ENCODE measurements at places on chromosomes 6 and 20.

DNA sequence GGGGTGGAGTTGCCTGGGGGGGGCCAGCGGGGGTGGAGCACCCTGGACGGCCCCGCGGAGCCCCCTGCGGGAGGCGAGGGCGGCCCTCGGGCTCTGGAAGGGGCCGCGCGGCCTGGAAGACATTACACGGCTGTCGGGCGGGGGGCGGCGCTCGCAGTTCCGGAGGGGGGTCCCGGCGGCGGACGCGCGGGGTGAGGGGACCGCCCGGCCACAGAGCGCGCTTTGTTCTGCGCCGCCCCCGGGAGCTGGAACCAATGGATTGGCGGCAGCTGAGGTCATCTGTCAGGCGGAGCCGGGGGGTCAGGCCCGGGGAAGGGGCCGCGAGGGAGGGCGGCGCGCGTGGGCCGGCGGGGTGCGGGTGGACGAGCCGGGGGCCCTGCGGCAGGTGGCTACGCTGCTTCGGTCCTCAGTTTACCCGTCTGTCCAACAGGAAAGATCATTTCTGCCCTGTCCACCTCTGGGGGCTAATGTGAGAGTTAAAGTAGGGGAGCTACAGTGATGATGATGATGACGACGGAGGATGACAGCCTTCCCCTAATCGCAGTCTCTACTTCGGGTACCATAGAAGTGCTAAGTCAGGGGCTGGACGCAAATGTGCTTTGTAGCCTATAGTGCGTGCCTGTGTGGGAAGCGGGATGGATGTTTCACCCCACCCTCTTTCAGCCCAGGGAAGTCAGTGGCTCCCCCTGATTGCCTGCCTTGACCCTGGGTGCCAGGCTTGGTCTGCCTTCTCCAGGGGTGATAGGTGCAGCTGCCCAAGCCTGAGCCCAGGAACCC lies 10.4 kb downstream of the SRXN1 start:
- no peak for DNase-seq

- DNase-seq = no peak
Measured at GRCh38 chr6:150767571-150768018, 97.9 kb upstream of the MTHFD1L start.

DNA sequence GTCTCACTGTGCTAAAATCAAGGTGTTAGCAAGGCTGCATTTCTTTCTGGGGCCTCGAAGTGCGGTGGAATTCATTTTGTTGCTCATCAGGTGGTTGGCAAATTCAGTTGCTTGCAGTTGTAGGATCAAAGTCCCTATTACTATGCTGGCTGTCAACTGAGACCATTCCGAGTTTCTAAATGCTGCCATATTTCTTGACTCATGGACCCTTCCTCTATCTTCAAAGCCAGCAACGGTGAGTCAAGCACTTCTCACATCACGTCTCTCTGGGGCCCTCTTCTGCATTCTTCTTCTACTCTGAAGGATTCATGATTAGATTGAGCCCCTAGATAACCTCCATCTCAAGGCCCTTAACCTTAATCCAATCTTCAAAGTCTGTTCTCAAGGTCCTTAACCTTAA lies 619.7 kb downstream of the HACE1 start:
- DNase-seq = no peak

DNA sequence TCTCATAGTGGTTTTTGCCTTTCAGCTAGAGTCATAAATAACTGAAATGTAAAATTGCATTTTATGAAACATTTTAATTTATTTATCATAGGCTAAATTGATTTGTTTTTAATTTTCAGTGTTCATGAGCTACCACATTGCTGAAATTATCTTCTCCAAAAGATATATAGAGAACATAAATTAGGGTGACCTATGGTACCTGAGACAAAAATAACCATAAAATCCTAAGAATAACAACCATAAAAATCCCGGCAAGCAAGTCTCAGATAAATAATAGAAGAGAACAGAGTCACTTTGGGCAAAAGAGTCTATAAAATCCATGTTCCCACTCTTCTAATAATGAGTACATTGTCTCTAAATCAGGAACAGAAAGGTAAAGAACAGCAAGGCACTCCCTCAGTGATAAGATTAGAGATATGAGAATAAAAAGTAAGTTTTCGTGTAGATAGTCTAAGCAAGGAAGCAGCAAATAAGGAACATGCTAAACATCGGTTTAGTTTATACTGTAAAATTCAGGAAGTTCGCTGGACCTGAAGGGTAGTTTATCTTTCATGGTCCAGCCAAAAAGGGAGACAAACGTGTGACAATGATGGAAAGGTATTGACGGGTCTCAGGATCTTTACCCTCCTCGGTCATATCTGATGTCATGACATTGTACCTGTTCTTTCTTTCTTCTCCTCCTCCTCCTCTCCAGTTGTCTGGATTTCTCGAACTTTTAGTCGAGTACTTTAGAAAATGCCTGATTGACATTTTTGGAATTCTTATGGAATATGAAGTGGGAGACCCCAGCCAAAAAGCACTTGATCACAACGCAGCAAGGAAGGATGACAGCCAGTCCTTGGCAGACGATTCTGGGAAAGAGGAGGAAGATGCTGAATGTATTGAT lies 117.6 kb downstream of the TMEM242 start:
- DNase-seq = no peak

- no peak for DNase-seq
Measured at GRCh38 chr6:21271428-21272155, 322.0 kb upstream of the SOX4 start.

DNA sequence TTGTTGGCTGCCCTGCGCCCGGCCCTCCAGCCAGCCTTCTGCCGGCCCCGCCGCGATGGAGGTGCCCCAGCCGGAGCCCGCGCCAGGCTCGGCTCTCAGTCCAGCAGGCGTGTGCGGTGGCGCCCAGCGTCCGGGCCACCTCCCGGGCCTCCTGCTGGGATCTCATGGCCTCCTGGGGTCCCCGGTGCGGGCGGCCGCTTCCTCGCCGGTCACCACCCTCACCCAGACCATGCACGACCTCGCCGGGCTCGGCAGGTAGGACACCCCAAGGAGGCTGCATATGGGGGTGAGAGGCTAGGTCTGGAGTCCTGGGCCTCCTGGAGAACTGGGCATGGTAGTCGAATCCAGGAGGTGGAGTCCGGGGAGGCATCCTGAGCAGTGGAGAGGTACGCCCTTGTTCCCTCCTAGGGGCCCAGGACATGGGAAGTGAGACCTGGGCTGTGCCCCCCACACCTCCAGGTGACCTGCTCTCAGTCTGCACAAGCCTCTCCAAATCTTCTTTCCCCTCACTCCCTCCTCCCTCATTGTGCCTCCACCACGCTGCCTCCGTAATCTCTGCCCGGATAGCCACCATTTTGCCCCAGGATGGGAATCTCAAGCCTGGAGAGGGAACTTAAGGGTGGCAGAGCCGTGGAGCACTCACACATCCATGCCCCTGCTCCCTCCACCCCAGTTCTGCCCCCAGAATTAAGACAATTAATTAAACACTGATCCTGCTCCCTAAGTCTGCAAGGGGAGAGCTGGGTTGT lies 541 bp downstream of the CDC25B start:
- no peak for DNase-seq

- DNase-seq = no peak
Measured at GRCh38 chr6:39156801-39157200, 41.8 kb upstream of the SAYSD1 start.

DNA sequence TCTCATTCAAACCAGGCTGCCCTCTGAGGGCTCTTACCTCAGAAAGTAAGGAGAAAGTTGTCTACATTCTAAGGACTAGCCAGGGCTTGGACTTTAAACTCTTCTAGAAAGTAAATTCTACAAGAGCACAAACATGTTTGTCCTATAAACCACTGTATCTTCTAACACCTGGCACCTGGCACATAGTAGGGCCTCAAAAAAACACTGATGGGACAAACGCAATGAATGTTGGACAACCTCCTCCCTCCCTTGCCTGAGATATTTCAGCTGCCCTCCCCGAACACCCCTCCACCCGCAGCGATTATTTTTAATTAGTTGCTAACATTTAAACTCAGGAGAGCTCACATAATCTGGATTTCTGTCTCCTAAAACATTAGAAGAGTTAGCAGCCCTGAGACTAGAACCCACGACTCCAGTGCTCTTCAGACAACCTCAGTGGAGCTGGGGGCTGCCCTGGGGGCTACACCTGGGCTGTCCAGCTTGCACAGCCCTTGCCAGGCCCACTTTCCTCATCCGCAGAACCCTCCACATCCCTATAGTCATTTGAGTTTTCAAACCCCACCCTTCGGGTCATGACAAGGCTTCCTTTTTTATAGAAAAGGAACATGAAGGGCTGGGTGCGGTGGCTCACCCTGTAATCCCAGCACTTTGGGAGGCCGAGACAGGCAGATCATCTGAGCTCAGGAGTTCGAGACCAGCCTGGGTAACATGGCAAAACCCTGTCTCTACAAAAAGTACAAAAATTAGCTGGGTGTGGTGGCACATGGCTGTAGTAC lies 4.9 kb downstream of the HCK start:
- no peak for DNase-seq

DNA sequence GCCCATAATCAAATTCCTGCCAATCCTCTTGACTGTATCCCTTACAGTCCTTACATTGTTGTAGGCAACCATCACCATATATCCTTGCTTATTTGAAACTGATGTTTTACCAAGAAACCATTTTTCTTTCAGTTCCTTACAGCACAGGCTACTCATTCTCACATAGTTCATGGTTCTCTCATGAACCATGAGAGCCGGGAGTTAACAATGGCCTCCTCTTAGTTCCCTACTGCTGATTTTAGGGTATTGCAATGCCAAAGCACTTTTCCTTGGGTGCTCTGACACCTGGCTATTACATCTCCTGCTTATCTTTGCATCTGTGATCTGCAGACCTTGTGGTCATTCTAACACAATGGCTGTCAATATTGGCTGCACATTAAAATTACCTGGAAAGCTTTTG lies 133.4 kb downstream of the MYB start:
- DNase-seq = no peak

DNA sequence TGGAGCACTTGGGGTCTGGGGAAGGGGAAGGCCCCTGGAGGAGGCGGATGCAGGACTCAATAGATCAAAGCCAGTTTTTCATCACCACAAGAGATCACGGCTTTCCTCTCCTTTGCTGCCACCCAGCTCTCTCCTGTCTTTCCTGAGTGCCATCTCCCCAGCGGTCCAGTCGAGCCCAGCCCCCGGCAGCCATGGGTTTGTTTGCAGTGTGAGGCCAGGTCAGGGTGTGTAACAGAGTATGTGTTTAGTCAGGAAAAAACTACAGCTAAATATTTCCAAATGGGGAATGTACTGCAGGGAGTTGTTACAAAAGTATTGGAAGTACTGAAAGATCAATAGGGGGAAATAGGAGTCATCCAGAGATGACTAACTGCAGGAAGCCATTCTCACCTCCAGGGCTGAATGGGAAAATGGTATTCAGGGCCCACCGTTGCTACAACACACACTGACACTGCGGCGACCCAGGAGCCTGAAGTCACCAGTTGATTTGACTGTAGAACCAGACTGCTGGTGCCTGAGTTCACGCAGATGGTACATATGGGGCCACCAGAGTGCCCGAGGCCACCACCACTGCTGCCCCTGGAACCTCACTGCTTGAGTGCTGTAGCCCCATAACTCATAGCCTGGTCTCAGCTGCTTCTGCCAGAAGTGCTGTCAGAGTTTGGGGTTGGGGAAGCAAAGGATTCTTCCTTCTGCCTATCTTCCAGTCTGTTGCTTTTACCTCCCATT lies 23.6 kb upstream of the FANCE start:
- DNase-seq = no peak

GRCh38 chr6:16705081-16705993 lies 55.9 kb downstream of the ATXN1 start:
- no peak for DNase-seq

DNA sequence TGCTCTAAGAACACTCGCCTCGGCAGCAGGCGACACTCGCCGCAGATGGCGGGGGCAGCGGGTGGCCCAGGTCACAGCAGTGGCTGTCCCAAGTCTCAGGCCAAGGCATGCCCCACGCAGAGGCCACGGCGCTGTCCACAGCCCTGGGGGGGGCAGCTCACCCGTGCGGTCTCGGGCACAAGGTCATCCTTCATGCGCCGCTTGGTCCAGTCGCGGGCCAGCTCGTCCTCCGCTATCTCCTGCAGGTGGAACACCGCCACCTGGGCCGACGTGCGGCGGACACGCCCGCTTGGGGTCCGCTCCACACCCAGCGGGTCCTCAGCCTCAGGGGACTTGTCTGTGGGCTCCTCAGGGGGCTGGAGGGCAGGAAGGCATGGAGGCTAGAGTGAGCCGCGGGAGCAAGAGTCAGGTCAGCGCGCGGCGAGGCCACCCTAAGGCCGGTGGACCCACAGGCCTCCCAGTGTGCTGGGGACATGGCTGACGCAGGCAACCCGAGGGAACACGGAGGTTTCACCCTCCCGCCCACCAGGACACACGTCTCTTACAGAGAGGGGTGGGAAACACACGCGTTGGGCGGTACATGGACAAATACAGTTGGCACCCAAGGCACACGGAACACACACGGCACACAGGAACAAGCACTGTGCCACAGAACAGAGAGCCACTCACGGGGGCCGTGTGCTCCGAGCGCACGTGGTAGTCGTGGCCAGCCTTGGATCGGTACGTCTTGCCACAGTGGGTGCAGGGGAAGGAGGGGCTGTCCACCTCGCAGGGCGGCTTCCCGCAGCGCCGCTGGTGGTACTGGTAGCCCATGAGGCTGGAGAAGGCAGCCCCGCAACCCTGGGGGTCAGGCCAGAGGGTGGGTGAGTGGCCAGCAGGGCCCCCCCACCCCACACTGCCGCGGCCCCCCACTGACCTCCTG lies 6.5 kb upstream of the UCKL1 start:
- no peak for DNase-seq

DNA sequence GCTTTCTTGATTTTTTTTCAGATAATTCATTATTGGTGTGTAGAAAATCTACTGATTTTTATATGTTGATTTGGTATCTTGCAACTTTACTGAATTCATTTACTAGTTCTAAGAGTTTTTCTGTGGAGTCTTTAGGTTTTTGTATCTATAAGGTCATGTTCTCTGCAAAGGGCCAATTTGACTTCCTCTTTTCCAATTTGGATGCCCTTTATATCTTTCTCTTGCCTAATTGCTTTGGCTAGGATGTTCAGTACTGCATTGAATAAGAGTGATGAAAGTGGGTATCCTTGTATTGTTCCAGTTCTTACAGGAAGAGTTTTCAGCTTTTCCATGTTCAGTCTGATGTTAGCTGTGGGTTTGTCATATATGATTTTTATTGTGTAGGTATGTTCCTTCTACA lies 14.4 kb upstream of the NKX2-4 start:
- no peak for DNase-seq

- no peak for DNase-seq
Measured at GRCh38 chr6:135323202-135323668, 142.1 kb downstream of the MYB start.

GRCh38 chr6:70956451-70957283 lies at the start of gene B3GAT2:
Gene B3GAT2, minus strand, starts transcription at chr6:70957060. Its CDS starts 631 bp downstream, at chr6:70956429.
- DNase-seq = no peak

DNA sequence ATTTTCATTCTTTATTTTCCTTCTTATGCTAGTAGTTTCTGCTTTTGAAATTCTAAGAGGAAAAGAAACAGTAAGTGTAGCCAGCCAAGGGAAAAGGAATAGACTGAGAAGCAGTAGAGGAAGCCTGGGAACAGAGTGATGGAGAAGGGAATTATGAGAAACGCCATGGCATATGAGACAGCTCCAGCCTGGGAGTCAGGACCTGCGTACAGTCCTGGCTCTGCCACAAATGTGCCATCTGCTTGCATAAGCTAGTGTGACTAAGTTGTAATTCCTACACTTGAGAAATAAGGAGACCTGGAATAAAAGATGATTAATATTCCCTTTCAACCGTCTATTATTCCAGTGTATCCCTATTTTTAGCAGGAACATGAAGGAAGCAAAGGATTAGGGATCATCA lies 47.5 kb downstream of the OSTM1 start:
- DNase-seq = no peak

- no peak for DNase-seq
Measured at GRCh38 chr6:159156089-159156488, 13.1 kb upstream of the FNDC1 start.

- no peak for DNase-seq
Measured at GRCh38 chr20:48223715-48224114, 438.4 kb upstream of the SULF2 start.
